ENCODE measurements at places on chromosomes 2 and 18. TPM values are rescaled to one million over a fixed set of nuclear protein-coding genes. Genes with fewer than 3 reads are reported as not detected.

Gene DAW1
- not detected for total RNA-seq

Gene PTRHD1
- total RNA-seq: 59.5 TPM

Gene FARP2
- 28.6 TPM for total RNA-seq

Gene GRHL1
- 4.7 TPM for total RNA-seq

Gene SCN2A
- 0.30 TPM for total RNA-seq

Data from neural progenitor cell (in vitro differentiated cells).